ENCODE measurements at places on chromosomes 16 and 17.

DNA sequence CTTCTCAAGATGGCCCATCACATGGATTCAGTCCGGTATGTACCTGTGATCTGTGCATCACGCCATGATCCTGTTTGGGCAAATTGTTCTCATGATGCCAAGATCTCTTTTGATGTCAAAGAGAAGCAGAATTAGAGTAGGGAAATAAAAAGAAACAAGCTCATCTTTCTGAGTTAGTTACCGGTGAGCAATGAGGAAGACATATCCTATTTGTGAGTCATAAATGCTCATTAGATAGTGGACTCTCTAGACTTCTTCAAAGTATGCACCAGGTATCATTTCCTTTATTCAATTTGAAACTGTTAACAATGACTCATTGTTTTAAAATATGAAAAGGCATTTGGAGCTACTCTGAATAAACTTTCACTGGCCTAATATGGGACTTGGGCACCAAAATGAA is 8.0 kb upstream of the KRTAP4-12 start:
- no peak for DNase-seq

DNA sequence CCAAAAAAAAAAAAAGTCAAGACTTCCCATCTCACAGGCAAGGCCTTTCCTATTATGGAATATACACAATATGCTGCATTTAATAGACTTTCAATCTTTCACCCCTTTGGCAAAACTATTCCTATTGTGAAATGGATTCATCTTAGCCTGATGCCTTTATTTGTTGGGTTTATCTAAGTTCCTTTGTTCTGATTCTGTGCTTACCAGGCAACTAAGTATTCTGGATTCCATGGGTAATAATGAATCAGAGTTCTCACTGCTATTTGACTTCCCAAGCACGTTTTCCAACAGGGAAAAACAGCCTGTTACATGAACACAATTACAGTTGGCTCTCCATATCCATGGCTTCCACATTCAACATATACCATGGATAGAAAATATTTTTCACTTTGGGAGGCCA is 135.5 kb downstream of the MYO1D start:
- DNase-seq: no peak

GRCh38 chr17:19457046-19457445 is 46.0 kb downstream of the RNF112 start:
- DNase-seq: no peak

DNA sequence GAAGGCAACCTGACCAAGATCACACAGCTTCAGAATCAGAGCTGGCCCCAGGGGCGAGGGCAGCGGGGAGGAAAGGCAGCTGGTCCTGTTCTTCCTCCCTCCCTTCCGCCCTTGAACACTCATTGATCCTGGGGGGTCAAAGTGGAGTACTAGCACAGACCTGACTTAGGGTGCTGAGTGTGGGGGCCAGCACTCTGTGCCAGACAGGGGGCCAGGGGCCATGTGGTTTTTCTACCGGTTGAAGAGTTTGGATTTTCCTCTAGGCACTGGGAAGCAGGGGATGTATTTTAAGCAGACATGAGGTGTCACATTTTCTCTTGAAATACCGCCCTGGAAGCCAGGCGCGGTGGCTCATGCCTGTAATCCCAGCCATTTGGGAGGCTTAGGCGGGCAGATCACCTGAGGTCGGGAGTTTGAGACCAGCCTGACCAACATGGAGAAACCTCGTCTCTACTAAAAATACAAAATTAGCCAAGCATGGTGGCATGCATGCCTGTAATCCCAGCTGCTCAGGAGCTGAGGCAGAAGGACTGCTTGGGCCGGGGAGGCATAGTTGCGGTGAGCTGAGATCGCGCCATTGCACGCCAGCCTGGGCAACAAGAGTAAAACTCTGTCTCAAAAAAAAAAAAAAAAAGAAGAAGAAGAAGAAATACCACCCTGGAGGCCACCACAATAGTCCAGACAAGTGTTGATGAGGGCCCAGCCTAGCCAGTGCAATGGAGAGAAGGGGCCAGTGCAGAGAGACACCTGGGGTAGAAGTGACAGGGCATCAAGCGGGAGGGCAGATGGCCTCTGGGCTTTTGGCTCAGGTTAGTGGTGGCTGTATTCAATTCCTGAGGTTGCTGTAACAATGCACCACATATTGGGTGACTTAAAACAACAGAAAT is 15.3 kb downstream of the OSBPL7 start:
- DNase-seq: no peak

- no peak for DNase-seq
Measured at GRCh38 chr16:19997734-19998133, 76.0 kb downstream of the GPR139 start.

- DNase-seq: no peak
Measured at GRCh38 chr17:76033139-76033538, 6.0 kb upstream of the EVPL start.

- peak; percentile 83 for DNase-seq
Measured at GRCh38 chr16:52265446-52265861, 281.5 kb downstream of the TOX3 start.

- DNase-seq: peak; percentile 96
Measured at GRCh38 chr17:66779237-66779606, 55.7 kb upstream of the CACNG5 start.

DNA sequence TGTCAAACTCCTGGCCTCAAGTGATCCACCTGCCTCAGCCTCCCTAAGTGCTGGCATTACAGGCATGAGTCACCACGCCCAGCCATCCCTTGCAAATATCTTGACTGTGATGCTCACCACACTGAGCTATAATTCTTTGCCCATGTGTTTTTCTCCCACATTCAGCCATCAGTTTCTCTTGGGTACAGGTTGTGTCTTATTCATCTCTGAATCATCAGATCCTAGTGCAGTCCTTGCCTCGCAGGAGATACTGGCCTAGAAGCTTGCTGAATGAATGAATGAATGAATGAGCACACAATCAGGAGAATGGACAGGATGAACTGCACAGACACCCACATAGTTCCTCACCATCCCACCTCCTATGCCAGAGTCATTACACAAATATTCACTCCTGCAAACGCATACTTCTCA is 24.4 kb upstream of the ETV4 start:
- DNase-seq: no peak

GRCh38 chr16:29804455-29805231 is 1.7 kb upstream of the MAZ start:
- DNase-seq: no peak

DNA sequence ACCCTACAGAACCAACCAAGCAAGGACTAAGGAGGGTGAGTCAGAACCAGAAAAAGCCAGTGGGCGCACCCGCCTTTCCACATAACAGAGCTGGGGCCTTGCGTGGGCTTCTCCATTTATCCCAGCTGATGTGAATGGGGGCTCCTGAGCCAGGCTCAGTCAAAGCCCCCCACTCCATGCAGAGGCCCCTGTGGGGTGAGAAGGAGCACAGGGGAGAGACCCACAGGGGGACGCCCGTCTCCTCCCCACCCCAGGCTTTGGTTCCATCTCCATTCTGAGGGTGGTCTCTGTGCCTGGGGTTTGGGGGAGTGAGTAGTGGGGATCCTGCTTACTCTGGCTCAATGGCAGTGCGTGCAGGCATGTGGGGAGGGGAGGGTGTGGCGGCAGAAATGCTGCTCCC is 210.1 kb upstream of the TNRC6C start:
- DNase-seq: no peak

GRCh38 chr16:49498264-49498663 is 124.7 kb downstream of the C16orf78 start:
- DNase-seq: no peak

GRCh38 chr17:71427801-71428200 is 693.0 kb upstream of the SOX9 start:
- DNase-seq: no peak

- DNase-seq: no peak
Measured at GRCh38 chr17:17001076-17001777, 29.3 kb upstream of the TNFRSF13B start.

DNA sequence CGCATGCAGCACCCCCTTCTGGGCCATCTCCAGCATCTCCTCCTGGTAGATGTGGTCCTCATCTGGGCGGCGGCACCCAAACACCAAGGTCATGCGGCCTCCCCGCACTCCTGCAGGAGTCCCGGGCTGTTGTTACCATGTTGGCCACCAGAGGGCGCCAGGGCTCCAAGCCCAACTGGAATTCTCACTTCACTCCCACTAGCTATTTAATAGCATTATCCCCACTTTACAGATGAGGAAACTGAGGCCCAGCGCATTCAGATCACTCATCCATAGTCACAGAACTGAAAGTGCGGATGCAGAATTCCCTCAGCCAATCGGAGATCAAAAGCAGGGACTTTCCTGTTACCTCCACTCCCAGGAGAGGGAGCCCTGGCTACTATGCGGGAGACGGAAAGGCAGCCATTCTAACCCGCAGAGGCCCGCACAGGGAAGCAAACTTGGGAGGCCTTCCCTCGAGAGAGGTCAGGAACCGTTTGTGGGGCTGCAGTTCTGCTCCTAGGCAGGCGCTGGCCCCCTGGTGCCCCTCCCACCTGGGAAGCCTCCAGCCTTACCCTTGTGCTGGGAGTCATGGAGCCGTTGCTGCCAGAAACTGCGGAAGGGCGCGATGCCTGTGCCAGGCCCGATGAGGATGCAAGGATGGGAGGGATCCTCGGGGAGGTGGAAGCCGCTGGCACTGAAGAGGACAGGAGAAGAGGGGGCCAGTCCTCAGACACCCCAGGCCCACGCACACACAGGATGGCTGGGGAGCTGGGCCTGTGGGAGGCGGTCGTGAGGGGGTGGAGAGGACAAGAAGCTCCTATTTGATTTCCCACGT is 40.1 kb downstream of the NOS2 start:
- DNase-seq: peak; percentile 1

- no peak for DNase-seq
Measured at GRCh38 chr17:35577830-35578196, 558 bp downstream of the PEX12 start.

- no peak for DNase-seq
Measured at GRCh38 chr16:25063865-25064264, 47.7 kb upstream of the LCMT1 start.

- no peak for DNase-seq
Measured at GRCh38 chr17:6166492-6167179, 96.5 kb downstream of the WSCD1 start.

DNA sequence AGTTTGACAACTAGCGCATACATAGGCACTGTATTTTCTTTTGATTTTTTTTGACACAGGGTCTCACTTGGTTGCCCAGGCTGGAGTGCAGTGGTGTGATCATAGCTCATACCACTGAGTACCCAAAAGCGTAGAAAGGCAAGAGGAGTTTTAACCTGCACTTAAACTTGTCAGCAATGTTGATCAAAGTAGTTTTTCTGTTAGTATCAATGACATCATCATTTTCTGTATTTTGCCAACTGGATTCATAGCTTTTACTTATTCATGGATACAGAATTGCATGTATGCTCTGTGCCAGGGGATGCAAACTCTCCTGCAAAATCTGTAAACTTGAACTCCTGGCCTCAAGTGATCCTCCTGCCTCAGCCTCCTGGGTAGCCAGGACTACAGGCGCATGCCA is 55.9 kb upstream of the ATP2A3 start:
- DNase-seq: no peak

DNA sequence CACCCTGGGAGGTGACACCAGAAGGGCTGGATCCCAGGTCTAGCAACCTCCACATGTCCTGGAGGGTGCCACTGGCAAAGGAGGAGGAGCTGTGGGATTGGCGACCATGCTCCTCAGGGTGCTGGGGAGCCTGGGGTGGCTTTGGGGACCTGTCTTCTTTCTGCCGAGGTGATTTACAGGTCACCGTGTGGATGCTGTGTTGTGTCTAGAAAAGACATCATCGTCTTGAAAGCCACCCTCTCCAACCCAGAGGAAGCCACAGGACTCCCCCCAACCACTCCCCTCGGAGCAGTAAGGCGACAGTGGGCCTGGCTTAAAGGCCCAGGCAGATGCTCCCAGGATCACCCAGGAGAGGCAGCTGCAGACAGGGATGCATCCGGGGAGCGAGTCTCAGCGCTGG is 29.7 kb upstream of the FASN start:
- DNase-seq: no peak

GRCh38 chr17:79795795-79796443 is 958 bp downstream of the CBX8 start:
- no peak for DNase-seq

- no peak for DNase-seq
Measured at GRCh38 chr16:48491517-48491916, 106.3 kb upstream of the SIAH1 start.

GRCh38 chr17:78106211-78106610 is 22.3 kb downstream of the TMC6 start:
- no peak for DNase-seq

DNA sequence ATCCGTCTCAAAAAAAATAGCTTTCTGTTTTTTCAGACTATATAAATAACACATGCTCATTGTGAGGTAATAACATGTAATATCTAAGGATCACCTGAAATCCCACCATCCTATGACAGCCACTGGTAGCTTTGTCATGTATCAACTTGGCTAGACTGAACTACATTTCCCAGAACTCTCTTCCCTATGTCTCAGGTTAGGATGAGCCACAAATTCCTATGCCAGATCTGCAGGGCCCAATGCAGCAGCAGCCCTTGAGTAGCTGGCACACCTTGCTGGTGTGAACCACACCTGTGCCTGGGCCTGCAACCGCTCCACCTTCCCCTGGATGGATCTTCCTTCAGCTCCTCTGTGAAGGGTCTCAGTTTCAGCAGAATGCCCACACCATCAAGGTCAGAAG is 28.1 kb downstream of the OGFOD1 start:
- no peak for DNase-seq

DNA sequence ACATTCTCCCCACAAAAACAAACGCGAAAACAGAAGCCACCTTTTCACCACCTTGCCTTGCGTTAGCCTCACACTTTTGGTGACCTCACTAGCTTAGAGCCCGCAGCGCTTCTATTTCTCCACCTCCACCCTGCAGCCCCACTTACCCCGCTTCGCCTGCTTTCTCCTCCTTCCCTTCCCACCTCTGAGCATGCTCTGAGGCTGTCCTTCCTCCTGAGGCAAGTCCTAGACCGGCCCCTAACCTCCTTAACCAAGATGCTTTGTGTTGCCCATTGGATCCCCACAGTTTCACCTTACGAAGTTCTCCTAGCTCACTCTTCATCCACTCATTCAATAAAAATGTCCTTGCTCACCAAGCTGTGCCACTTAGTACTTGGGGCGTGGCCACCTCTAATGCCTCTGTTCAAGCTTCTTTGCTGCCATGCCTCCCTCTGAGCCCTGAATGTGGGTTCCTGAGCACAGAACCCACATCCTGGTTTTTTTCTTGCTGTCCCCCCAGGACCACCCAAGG is 1.3 kb downstream of the GNGT2 start:
- DNase-seq: no peak

GRCh38 chr16:86661706-86662105 is 83.4 kb downstream of the FOXL1 start:
- no peak for DNase-seq

DNA sequence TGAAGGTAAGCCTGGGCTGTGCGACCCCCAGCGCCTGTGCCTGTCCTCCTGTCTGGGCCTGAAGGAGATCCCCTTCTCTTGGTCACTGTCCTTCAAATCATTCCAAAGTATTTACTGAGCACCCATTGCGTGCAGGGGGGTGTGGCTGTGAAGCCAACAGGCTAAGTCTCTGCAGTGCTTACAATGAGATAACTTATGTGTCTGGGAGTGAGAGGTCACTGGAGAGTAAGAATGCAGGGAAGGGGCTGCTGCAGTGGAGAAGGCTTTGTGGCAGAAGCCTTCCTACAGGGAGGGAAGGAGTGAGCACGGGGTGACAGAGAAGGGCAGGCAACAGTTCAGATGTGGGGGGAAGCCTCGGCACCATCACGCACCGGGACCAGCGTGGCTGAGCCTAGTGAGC is 11.2 kb upstream of the SMIM5 start:
- DNase-seq: no peak

GRCh38 chr17:78134899-78135385 is 4.4 kb downstream of the TMC8 start:
- DNase-seq: no peak
